PC-3 (cell line): ENCODE measurements at places on chromosomes 1 and 21. TPM values are rescaled to one million over a fixed set of nuclear protein-coding genes. Genes with fewer than 3 reads are reported as not detected.

DNA sequence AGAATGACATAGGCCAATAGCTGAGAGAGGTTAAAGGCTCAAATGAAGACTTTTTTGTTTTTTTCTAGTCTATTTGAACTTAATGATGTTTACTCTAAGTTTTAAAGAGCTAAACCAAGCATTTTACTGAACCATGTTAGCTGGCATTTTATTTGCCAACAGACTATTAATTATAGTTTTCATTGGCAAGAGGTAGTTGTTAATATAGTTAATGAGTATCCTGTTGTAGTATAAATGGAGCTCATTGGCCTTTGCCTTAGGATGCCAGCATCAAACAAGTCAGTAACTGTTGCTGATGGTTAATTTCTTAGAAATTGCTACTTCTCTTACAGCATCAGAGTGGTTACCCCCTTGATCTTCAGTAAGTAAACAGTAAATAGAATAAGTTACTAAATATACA, 339.0 kb upstream of the B3GALT2 start:
- no peak for DNase-seq

DNA sequence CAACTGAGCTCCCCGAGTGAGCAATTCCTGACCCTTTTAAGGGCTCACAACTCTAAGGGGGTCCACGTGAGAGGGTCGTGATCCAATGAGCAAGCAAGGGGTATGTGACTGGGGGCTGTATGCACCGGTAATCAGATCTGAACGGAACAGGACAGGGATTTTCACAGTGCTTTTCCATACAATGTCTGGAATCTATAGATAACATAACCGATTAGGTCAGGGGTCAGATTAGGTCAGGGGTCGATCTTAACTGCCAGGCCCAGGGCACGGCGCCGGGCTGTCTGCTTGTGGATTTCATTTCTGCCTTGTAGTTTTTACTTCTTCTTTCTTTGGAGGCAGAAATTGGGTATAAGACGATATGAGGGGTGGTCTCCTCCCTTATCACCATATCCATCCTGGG, 30.7 kb upstream of the OPRD1 start:
- no peak for DNase-seq

DNA sequence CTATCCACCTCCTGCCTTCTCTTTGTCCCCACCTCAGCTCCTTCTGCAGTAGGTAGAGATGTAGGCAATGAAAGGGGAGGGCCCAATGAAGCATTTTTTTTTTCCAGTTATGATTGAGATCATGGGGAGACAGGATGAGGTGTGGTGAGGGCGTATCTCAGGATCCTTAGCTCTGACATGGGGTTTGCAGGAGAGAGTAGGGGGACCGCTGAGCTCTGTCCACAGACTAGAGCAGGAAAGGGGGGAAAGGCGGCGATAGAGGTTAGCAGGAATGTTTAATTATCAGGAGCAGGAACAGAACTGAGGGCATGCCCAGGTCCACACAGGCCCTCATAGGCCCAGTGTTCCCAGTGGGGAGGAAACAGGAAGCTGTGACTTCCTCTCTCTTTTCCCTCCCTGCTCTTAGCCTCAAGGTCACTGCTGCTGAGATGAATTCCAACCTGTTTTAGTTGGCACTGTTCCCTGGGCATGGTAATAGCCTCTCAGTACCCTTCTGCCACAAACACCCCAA, 901 bp upstream of the RXFP4 start:
- peak; percentile 56 for DNase-seq

DNA sequence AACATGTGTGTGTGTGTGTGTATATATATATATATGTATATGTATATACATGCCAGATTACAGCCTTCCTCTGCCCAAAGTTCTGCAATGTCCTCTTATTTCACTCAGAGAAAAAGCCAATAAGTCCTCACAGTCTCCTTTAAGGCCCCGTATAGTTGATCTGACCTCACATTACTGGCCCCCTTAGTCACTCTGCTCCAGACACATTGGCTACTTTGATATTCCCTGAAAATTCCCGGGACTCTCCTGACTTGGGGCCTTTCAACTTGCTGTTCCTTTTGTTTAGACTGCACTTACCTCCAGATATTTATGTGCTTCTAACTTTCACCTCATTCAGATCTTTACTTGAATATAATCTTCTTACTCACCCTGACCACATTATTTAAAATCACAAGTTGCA, 4.2 kb upstream of the BSDC1 start:
- DNase-seq: no peak

DNA sequence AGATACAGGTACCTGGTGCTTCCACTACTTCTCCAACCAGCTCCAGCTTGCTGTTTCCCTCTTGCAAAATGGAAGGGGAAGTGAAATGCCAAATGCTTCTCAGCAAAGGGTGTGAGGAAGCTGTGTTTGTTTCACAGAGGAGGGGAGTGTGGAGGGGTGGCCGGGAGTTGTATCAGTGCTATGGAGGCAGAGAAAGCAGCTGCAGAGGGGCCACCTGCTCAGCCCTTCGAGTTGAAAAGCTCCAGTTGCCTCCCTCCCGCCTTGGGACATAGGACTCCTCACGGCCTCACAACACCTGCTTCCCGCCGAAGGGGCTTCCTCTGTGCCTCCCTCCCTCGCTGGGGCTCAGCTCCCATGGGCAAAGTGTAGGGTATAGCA, 12.1 kb upstream of the LINGO4 start:
- no peak for DNase-seq

- no peak for DNase-seq
Measured at GRCh38 chr1:212634252-212634651, 25.7 kb downstream of the ATF3 start.

DNA sequence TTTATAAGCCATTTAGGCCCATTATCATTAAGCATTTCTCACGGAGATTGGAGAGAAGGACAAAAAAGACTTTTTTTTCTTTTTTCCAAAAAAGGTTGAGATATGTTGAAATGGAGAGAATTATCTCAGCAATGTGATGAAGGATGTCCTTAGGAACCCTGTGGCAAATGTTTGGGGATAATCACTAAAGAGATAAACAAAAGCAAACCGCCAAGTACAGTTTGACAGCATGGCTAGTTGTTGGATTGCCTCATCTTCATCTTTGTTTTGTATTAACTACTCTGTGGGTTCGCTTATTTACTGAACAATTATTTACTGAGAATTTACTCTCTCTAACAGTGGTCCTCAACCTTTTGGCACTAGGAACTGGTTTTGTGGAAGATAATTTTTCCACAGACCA, 97.4 kb upstream of the HP1BP3 start:
- no peak for DNase-seq

Gene LCE1D
- total RNA-seq: not detected in 2 replicates

Gene PLPPR4
- 0.17 and 0.44 TPM in 2 replicates for total RNA-seq

Gene SLC44A3
- total RNA-seq: 6.3 and 9.2 TPM in 2 replicates

Gene F3
- total RNA-seq: 8.0 and 8.5 TPM in 2 replicates
